Germinal center (tissue), 1 donor: ENCODE measurements at places on chromosomes 3 and 15.
A peak's percentile ranks its signal among the peaks of the same experiment; 100 is the strongest.

DNA sequence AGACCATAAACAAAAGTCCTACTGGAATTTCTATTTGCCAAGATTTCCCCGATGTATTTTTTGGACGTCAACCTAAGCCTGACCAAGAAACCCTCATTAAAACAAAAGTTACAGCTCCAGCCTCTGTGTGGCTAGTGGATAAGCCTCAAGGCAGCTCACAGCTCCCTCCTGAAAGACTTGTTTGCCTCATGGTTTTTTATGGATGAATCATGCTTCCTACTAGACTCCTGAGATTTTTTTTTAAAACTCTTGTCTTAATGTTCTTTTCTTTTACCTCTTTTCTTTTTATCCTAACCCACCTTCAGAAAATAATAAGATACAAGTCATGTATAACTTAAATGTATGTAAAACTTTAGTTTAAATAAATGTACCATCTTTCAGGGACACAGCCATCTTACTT is 52.4 kb downstream of the SUCNR1 start:
- DNase-seq = no peak

DNA sequence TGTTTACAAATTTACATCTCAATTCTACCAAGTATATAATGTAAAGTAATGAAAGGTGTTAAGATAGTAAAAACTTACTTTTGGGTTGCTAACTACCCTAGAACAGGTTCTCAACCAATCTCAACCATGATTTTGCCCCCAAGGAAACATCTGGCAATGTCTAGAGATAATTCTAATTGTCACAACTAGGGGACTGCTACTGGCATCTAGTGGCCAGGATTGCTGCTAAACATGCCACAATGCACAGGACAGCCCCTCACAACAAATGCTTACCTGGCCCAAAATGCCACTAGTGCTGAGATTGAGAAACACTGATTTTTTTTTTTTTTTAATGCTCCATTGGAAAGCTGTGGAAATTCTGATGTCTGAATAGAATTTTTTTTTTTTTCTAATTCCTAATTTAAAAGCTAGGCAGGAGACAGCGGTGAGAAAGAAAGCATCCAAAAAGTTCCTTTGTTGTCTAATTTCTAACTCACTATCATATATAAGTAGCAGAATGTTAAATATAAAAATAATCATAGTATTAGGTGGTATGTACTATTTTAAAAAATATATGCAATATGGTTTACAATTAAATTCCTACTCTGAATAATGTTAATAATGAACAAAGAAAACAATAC is 81.5 kb downstream of the TJP1 start:
- DNase-seq = no peak

DNA sequence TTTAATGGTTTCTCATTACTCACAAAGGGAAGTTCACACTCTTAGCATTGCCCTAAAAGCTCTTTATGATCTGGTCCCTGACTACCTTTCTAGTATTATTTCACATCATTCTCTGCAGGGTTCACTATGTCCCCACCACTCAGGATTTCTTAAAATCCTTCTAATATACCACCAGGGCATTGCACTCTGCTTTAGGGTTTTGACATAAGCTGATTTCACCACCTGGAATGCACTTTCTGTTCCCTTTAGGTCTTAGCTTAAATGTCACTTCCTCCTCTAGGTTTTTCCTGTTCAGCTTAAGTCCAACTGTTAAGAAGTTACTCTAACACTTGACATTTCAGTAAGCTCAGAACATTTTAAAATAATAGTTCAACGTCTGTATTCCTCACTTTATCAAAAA is 81.7 kb downstream of the HCN4 start:
- DNase-seq = no peak

DNA sequence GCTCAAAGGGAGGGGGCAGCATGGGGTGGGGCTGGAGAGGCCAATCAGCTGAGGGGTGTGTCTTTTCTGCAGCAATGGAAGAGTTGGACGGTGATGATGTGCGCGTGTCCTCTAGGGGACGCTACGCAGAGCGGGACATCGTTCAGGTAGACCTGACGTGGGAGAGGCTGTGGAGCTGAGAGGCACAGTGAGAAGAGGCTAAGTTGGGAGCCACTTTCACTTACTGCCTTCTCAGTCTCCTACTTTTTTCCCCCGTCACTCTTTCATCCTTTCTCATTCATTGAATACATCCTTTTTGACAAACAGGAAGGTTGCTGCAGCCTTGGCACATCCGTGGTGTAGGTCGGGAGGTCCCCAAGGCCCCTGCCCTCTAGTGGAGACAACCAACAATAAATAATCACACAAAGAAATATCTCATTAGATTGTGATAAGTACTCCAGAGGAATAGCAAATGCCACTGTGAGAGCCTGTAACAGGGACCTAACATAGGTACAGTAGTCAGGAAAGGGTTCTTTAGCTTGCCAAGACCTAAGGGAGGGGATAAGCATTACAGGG is 4.4 kb upstream of the BRPF1 start:
- DNase-seq = peak; percentile 80

DNA sequence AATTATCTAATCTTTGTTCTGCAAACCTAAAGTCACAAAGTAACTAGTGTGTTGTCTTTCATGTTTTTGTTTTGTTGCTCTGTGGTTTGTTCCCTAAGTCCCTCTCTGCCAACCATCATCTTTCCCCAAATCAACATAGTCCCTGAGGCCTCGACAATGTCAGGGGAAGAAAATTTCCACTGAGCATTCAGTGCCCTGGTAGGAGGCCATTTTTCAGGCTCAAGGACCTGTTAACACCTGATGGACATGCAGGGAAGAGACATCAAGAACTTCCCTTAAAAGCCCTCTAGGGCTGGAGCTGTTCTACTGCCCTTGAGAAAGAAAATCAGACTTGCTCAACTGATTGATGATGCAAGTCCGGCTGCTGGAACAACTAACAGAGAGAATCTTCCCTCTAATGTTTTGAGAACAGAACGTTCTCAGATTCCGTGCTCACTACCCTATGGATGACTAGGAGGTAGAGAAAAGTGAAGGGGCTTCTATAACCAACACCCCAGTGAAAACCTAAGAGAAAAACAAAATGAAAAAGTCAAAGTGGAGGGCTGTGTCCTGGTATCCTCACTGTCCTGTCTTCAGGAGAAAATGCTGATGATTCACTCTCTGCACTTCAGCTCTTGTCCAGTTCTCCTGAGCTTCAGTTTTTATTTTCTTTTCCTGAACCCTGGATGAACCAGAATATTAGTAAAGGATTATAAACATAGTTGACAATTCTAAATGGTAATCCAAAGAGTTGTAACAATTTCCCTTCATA is 373.1 kb downstream of the FOXP1 start:
- no peak for DNase-seq

- no peak for DNase-seq
Measured at GRCh38 chr3:88025001-88025552, 33.7 kb downstream of the CGGBP1 start.

DNA sequence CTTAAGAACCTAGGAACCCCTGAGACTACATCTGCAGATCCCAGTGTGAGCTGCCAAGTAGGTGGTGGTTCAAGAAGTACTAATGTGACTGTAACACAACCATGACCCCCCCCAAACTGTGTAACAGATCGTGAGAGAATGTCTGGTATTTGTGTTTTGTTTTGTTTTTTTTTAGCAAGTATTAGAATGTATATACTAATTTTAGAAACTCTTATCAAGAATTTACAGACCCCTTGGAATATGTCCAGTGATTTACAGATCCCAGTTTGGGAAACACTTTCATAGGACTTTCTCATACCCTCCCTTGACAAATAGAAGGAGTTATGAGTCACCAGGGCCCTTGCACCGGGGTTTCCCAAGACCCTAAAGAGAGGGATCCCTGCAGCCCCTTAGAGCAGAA is 79.8 kb downstream of the SEMA5B start:
- no peak for DNase-seq

DNA sequence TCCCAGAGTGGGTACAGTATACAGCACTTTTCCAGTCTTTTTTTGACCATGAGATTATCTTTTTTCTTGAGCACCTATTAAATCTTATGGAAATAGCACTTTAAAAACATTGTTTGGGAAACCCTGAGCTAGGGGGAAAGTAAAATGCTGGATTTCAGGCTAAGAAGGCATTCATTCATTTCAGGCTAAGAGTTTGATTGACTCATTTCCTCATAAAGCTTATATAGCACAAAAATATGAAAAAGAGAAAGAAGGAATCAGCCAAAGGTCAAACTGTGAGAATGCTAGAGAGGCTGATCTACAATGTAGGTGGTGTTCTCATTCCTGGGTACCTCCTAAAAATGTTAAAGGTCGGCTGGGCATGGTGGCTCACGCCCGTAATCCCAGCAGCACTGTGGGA is 10.5 kb downstream of the TTC23 start:
- DNase-seq = no peak

DNA sequence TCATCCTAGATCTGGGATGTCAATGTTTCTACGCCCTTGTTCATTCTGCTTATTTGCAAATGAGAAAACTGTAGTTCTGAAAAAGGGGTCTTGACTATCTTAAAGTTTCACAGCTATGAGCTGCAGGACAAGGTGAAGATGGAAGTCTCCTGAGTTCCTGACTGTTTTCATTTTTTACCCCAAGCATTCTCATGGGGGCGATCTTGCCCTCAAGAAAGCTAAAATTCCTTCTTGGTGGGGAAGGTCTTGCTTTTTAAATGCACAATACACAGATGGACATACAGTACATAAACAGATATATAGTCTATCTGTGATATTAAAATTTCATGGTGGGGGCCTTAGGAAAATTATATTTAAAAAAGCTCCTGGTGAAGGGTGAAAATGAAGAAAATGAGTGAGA is 32.4 kb downstream of the MASP1 start:
- no peak for DNase-seq

- no peak for DNase-seq
Measured at GRCh38 chr15:64991536-64992135, 1.9 kb upstream of the SPG21 start.

DNA sequence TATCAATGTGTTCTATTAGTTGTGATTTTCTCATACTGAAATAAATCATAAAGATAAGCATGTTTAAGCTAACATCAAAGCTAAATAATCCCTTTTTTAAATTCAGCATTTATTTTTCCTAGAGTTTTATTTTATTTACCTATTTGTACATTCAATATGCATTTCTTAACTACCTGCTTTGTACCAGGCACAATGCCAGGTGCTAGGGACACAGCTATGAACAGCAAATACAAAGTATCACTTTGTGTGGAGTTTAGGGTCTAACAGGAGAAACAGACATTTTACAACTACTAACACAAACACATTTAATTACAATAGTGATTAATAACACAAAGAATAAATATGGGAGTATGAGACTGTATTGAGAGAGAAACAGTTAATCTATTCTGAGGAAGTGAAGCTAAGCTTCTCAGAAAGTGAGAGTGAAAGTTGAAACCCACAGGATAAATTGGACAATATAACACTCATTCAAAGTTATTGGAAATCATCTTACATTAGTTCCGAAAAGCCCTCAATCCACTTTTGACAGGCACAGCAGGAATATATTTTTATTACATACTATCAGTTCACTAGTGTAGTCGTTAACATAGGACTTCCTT is 159.6 kb downstream of the GBE1 start:
- DNase-seq = no peak

DNA sequence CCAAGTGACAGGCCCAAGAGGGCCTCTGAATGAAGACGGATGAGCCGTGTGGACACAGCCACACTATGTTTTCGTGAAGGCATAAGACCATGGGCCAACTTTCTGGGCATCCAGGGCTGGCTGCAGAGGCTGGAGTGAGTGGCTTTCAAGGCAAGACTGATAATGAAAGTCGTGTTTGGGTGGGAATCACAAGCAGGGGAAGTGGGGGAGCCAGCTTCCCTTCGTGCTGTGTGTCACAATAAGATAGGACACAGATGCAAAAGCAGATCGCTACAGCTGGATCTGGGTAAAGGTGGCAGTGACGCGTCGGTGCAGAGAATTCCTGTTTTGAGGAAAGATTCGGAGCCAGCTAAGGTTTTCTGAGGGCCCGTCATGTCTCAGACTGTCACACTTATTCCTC is 309.8 kb upstream of the CTDSPL start:
- DNase-seq = no peak

DNA sequence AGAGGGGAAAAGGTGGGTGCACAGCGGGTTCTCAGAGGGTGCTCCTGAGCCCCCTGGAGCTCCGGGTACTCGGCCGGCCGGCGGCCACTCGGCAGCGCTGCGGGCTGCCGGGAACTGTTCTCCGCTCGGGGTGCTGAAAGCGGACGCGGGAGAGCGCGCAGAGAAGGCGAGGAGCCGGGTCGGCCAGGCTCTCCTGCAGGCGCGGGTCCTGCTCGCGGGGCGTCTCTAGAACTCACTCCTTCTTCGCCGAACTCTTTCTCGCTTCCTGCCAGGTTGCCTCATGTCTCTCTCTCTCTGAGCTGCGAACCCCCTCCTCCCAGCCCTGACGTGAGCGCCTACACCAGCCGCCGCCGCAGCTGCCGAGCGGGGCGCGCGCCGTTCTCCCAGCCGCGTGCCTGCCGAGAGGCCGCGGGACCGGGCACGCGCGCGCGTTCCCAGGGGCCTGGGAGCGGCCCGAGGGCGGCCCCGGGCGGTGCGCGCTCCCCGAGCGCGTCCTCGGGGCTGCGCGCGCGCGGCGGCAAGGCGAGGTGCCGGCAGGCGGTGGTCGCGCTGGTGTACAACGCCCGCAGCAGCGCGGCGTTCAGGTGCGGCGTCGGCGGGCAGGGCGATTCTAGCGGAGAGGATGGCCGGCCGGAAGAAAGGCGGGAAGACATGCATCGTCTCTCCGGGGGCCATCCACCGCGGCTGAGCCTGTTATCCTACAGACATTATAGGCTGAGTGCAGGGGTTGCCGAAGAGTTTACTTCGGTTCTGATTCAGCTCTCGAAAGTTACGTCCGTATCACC is at the start of gene PEX5L:
Gene PEX5L (minus strand): TSS at position 267 of the 785 bp plus-strand sequence. CDS start 338 bp downstream, outside the sequence.
- peak; percentile 16 for DNase-seq

DNA sequence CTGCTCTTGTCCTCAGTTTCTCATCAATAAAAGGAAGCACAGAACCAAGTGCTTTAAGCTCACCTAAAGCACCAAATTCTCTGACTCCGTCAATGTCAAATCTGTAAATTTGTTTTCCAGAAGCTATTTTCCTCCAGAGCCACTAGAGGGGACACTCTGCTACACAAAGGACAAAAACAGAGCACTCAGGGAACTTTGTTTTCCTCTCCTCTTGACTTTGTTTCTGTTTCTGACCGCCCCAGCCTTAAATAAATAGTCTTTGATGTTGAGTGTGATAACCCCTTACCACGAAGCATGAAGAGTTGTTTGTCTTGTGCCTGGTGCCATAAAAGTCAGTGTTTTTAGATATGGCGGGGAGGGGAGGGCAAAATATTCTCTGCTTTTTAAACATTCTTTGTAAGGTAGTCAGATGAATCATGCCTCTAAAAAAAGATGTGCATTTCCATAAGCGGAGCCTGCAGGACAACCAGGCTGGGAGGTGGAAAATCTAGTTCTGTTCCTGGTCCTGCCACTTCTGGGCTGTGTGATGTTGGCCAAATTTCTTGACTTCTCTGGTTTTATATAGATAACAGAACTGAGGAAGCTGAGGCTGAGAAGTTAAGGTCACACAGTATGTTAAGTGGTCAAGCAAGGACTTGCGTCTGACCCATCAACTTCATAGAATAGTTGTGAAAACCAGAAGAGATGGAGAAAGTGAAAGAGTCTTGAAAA is 7.3 kb upstream of the ZBTB38 start:
- peak; percentile 64 for DNase-seq
